ENCODE measurements at places on chromosomes 1 and 21. TPM values are rescaled to one million over a fixed set of nuclear protein-coding genes. Genes with fewer than 3 reads are reported as not detected.

GRCh38 chr1:180950321-180950720 lies 37.6 kb downstream of the KIAA1614 start:
- no peak for DNase-seq

Gene APH1A
- polyA plus RNA-seq = 325 TPM

- no peak for DNase-seq
Observed at GRCh38 chr1:28899267-28899666, 15.1 kb upstream of the EPB41 start.

DNA sequence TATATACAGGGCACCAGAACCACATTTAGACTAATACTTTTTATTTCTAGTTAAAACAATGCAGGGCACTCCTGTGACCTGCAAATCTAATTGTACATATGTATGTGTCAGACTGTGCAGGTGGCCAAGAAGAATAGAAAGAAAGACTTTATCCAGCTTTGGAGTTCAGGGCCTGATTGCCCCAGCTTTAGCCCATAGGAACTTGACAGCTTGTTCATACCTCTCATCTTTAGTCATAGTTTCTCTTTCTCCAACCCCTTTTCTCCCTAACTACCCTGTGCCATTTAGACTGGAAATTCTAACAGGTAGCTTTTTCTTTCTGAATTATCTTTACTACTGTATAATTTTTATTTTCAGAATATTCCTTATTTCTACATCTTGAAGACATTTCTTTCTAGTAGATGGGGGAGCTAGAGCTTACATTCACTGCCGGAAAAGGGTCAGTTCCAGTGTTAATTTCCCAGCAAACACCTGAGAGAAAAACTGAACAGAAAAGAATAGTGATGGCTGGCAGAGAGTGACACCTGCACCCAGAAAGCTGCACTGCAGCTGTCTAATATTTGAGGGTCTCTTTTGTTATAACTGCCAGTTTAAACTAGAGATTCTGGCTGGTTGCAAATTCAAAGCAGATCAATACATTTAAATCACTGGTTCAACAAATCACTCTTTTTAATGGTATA lies 8.4 kb downstream of the YBX1 start:
- peak; percentile 21 for DNase-seq

Gene STRIP1
- 26.9 TPM for polyA plus RNA-seq

Gene FOXO6
- polyA plus RNA-seq = 0.05 TPM

Gene VHLL
- polyA plus RNA-seq = not detected

DNA sequence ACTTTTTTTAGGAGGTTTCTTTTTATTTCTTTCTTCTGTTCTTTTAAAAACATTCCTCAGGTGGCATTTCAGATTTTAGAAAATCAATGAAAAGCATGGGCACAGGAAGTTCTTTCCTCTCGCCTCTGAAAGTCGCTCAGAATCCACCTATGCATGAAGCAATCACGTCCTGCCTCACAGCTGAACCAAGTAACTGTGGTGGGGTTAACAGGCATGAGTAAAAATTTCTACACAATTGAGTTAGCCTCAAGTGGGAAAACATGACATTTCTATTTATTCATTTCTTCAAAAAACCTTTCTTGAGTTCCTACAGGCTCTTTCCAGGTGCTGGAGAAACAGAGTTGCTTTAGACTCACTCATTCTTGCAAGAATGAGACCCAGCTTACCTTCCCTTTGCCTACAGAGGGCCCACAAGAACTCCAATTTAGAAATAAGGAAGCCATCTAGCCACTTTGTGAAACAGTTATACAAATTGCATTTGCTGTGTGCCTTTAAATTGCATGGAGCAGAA lies 508.9 kb upstream of the PKN2 start:
- no peak for DNase-seq

DNA sequence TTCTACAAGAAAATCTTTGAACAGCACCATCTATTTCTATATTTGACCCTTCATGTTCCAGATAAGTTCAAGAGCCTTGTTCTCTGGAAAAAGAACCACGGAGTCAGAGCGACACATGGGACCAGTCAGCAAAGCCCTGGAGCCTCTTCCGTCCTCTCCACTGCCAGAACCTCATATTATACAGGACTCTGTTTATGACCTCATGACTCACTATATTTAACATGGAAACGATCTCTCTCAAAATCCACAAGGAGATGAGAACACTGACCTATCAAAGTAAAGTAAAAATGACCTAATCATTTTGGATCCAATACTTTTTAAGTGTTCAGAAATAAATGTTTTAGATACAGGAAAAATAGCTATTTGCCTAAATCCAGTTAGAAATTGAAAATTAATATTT lies 124.6 kb upstream of the KRTAP19-8 start:
- no peak for DNase-seq

DNA sequence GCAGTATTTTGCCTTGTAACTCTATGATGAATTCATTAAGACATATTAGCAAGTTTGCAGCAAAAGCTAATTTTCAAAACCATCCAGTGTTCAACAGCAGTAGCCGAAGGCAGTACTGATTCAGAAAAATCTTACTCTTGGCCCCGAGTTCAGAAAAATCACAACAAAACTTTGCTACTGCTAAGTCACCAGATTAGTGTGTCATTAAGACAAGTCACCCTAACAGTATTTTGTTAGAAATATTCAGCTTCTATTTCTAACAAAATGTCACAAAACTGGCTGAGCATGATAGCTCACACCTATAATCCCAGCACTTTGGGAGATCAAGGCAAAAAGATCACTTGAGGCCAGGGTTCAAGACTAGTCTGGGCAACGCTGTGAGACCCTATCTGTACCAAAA lies 8.2 kb downstream of the GTF2B start:
- DNase-seq = no peak

DNA sequence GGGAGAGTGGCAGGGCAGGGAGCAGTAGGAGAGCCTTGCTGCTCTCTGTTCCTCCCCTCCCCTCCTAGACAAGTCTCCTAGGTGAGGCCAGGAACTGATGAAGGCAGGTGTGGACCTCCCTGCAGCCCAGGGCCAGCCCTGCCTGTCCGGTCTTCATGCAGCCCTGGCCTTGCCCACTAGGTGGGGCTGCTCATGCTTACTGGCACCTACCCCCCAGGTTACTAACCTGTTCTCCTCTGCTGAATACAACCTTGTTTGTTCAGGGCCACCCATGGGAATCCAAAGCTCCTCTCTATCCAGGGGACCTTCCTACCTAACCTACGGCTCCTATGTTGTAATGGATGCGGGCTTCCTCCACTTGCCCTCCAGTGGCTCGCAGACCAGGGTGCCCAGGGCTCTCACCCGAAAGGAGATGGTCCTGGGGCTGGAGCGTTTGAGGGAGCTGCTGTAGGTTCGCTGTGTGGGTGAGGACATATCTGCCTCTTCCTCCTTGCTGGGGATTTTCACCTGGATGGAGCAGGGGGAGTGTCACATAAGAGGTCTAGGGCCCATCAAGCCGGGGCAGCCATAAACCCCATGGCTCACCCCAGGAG lies 7.9 kb upstream of the TNNT2 start:
- peak; percentile 23 for DNase-seq

DNA sequence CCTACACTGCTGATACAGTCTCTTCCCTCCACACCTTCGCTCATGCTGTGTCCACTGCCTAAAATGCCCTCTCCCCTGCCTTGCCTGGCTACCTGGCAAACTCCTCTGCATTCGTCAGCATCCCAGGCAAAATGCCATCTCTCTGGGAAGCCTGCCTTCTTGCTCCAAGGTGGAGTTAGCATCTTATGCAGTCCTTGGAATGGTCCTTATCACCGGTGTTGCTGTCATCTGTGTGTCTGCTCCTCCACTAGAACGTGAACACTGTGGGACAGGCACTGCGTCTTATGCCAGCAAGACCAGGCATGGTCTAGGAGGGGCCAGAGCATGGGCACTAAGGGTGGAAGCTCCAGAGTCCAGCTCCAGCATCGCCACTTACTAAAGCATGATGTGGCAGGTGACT lies 211.8 kb downstream of the MATN1 start:
- no peak for DNase-seq

- DNase-seq = peak; percentile 32
Observed at GRCh38 chr1:157137408-157138219, 581 bp downstream of the ETV3 start.

GRCh38 chr1:5297180-5297885 lies 642.9 kb downstream of the AJAP1 start:
- DNase-seq = no peak

DNA sequence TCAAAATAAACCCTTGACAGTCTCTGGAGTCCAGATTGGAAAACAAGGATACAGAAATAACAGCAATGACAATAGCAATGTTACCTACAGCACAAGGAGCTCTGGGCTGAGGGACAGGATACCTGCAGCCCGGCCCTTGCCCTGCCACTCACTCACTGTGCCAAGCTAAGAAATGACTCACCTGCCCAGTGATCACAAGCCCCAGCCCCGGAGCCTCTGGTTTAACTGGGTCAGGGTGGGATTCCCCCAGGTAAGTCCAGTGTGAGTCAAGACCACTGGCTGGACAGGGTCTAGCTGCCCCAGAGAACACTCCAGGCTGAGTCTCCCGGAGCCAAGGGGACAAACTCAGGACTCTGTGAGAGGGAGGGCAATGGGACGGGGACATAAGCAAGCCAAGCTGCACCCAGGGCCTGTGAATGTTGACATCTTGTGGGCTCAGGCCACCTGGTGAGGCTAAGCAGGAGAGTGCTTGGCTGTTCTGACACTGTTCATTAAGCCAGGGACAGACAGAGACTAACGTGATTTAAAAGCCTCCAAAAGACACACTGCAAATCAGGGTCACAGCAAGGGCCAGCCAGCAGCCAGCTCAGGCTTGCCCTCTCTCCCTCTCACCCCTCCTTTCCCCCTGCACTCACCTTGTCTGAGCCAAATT lies 64.1 kb downstream of the MIS18A start:
- no peak for DNase-seq

Gene GGPS1
- 9.1 TPM for polyA plus RNA-seq

Gene GPR3
- 2.2 TPM for polyA plus RNA-seq

Gene LCE2C
- polyA plus RNA-seq = not detected

Gene S100B
- polyA plus RNA-seq = not detected

DNA sequence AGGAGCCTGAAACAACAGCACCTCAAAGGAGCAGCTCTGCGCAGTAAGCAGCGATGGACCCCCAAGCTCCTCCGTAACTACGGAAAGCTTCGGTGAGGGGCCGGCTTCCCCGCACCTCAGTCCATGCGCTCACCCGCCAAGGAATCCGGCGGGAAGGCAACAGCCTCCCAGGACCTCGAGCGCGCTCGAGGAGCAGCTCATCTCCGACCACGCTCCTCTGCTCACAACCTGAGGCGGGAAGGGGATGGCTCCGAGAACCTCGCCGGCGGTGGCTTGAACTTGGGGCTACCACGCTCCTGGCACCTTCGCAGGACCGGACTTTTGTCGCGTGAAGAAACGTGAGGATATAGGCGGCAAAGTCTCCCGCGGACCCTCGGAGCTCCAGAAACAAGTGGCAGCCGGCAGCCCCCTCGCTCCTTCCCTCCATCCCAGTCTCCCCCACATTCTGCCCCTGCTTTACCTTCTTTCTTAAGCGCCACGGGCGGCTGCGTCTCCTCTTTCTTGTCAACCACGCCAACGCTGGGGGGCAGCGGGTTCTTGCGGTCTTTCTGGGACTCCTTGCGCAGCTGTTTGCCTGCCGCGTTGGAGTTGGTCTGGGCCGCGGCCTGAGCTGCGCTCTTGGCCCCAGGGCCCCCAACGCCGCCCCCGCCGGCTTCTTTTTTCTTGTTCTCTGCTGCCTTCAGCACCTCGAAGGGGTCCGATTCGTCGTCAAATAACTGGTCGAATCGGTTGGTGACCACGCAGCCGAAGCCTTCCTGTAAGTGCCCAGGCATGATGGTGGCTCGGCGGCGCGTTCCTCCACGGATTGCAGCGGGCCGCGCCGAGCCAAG lies 459 bp downstream of the SERBP1 start:
- peak; percentile 48 for DNase-seq

Gene SPRR2G
- not detected for polyA plus RNA-seq

- no peak for DNase-seq
Observed at GRCh38 chr1:64956010-64956640, 10.2 kb downstream of the JAK1 start.

Gene DENND2C
- polyA plus RNA-seq = 0.14 TPM

DNA sequence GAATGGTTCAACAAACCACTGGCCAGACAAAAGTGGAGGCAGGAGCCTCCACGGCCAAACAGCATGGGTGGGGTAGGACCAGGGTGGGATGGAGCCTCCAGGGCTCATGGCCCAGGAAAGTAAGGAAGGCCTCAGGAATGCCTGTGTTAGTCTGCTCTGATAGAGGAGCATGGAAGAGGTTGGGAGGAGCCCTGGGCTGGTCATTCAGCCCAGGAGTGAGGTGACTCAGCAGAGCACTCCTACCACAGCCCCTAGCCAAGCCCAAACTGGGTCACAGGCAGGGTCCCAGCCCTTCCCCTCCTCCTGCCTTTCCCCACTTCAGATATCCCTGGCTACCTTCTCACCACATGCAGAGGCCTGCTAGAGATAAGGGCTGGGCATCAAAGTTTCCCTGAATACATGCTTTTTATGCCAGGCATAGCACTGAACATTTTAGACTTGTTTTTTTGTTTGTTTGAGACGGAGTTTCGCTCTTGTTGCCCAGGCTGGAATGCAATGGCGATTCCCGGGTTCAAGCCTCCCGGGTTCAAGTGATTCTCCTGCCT lies 3.1 kb upstream of the SHISA4 start:
- DNase-seq = no peak

DNA sequence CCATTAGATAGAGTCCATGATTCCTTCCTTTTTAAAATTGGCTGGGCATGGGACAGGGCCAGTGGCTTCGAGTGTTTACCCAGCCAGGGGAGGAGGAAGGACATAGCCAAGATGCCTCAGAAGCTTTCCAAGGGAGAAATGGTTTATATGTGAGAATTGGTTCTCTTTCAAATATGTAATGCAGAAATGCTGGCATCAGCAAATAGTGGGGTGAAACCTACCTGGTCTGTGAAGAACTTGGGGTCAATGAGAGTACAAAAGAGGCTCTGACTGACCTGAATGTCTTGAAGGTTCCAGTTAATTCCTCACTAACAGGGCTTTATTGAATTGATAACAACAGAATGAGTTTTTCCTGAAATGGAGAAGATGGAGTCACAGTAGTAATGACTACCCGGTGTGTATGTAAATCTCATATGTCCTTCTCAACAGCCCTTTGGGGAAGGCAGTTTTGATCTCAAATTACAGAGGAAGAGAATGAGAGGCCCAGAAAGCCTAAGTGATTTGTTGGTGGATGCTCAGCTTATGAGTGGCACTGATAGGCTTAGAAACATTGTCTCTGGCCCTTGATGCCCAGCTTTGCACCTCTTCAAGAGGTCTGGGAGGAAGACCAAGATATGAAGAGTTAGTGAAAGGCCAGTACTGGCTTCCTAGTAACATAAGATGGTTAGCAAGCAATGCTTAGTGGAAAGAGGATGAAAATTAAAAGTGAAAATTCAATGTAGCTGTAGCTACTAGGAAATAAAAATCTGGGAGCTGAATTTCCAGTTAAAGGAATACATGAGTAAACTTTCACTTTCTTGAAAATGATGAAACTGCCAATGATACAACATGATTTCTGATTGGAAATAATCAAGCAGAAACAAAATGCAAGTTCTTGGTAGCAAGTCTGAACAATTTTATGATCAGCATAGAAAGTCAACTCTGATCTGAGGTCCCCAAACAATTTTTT lies 2.7 kb downstream of the ATF3 start:
- no peak for DNase-seq

DNA sequence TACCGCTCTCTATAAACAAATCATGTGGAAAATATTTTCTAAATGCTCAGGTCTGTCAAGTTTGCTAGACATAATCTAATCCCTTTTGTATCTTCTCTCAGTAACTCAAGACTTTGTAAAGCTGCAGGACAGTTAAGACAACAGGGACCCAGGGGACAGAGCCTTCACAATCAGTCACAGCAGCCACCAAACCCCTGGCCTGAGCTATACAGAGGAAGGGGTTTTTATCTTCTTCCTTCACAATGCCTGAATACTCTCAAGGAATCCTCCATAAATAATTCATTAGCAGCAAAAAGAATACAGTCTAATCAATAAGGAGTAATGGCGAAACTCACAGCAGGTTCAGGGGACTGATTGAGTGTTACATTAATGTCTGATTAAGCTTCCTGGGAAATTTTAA lies 368.3 kb downstream of the SMYD3 start:
- DNase-seq = no peak
